ENCODE measurements at places on chromosomes 5 and 9. TPM values are rescaled to one million over a fixed set of nuclear protein-coding genes. Genes with fewer than 3 reads are reported as not detected.

Gene GAPT
- polyA plus RNA-seq, result not detected

Gene PCDH12
- polyA plus RNA-seq, result not detected

Gene OR13F1
- not detected for polyA plus RNA-seq

Gene PGM5
- polyA plus RNA-seq, result 8.7 TPM

Gene SPATA31E1
- polyA plus RNA-seq, result not detected

Gene BHMT2
- polyA plus RNA-seq, result 12.4 TPM

Gene PRUNE2
- 0.78 TPM for polyA plus RNA-seq

Gene S1PR3
- polyA plus RNA-seq, result 21.3 TPM

Gene ESM1
- polyA plus RNA-seq, result 2.8 TPM

Gene SCGB3A2
- not detected for polyA plus RNA-seq

Gene ATP10B
- polyA plus RNA-seq, result not detected

Gene PCDHA6
- polyA plus RNA-seq, result 0.02 TPM

Gene TMEM203
- polyA plus RNA-seq, result 37.8 TPM

Gene RUSC2
- polyA plus RNA-seq, result 43.3 TPM

Gene TCERG1
- polyA plus RNA-seq, result 35.9 TPM

Gene NEUROG1
- not detected for polyA plus RNA-seq

Gene TNFSF8
- not detected for polyA plus RNA-seq

Gene PAEP
- polyA plus RNA-seq, result not detected

Gene IFNB1
- polyA plus RNA-seq, result not detected

Gene FNIP1
- polyA plus RNA-seq, result 5.3 TPM

Gene PRRT1B
- polyA plus RNA-seq, result not detected

Gene PCDHA11
- polyA plus RNA-seq, result not detected

Gene IER5L
- polyA plus RNA-seq, result 8.7 TPM

Gene TMEM232
- 0.38 TPM for polyA plus RNA-seq

Gene FBLL1
- polyA plus RNA-seq, result 0.61 TPM

Gene GZMA
- polyA plus RNA-seq, result not detected

Gene PLPP7
- 3.9 TPM for polyA plus RNA-seq

Gene STK32A
- polyA plus RNA-seq, result 1.2 TPM

Gene OSMR
- polyA plus RNA-seq, result 43.4 TPM

Gene SPINK4
- polyA plus RNA-seq, result not detected

Gene LCNL1
- 0.01 TPM for polyA plus RNA-seq

Gene KCNIP1
- not detected for polyA plus RNA-seq

Gene PCDHGB6
- 1.7 TPM for polyA plus RNA-seq

Gene SPDL1
- polyA plus RNA-seq, result 39.2 TPM

Gene SEMA6A
- 0.23 TPM for polyA plus RNA-seq

Gene TAS2R1
- 0.06 TPM for polyA plus RNA-seq

Gene ZNF883
- 1.3 TPM for polyA plus RNA-seq

Gene ORM1
- polyA plus RNA-seq, result not detected

All from BJ (cell line).